ENCODE measurements at places on chromosomes 4 and X. TPM values are rescaled to one million over a fixed set of nuclear protein-coding genes. Genes with fewer than 3 reads are reported as not detected.

GRCh38 chrX:46218373-46218772 lies 326.8 kb downstream of the ZNF674 start:
- no peak for DNase-seq

DNA sequence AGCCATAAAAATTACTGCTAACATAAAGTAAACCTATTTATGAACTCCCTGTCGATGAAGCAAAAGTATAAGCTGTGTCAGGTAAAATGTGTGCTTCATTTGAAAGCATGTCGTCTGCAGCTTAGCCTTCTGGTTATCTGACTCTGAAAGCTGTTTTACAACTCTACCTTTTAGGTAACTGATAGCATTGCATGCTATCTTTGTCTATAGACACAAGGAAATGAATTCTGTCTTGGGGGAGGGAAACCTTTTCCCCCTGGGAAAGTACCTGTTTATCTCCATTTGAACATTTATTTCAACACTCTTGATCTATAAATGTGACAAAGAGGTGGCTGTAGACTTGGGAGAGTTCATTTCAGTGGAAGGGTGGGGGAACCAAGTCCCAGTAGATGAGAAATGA lies 51.4 kb downstream of the RAB40A start:
- no peak for DNase-seq

The SPACA5 gene
- 0.58 TPM for polyA plus RNA-seq

The ADH7 gene
- polyA plus RNA-seq: not detected

The WDR44 gene
- polyA plus RNA-seq: 14.7 TPM

GRCh38 chr4:77147079-77147782 lies 9.8 kb upstream of the CCNG2 start:
- no peak for DNase-seq

The MUC7 gene
- polyA plus RNA-seq: 0.08 TPM

The CFAP299 gene
- polyA plus RNA-seq: 1.00 TPM

DNA sequence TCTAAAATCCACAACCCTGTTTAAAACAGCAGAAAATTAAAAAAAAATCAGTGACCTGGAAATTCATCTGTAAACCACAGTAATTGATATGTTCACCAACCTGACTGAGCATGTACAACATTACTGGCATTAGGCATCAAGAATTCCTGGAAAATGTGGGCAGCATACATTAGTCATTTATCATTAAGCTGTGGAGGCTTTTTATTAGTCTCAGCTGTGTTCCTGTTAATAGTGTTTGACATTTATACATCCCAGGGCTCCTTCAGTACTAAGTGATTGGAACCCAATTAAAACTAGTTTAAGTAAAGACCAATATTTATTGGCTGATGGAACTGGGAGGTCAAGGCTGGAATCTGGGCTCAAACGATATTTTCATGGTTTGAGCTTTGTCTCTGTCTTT lies 227.3 kb upstream of the GIMD1 start:
- DNase-seq: no peak

The PDZD4 gene
- 8.5 TPM for polyA plus RNA-seq

The HOPX gene
- 12.4 TPM for polyA plus RNA-seq

The SSX1 gene
- not detected for polyA plus RNA-seq

GRCh38 chr4:10606483-10607155 lies 77.9 kb downstream of the CLNK start:
- no peak for DNase-seq

DNA sequence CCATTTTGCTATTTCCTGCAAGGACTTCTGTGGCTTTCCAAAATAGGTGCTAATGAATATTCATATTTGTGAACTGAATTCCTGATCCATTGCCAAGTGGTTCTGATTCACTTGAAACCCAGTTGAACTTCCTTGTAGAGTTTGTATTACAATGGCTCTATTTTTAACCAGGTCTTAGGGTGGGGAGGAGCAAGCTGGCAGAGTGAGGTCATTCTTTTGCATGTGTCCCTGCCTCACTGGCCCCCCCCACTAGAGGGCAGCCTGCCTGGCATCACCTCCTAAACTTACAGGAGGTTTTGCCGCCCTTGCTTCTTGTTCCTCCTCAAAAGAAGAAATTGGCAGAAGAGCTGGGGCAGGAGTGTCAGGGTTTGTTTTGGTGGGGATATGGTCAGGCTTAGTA lies 10.5 kb downstream of the PTTG2 start:
- DNase-seq: no peak

- no peak for DNase-seq
Measured at GRCh38 chr4:22414833-22415232, 101.0 kb downstream of the ADGRA3 start.

The FHDC1 gene
- 4.6 TPM for polyA plus RNA-seq

The ING2 gene
- polyA plus RNA-seq: 26.2 TPM

DNA sequence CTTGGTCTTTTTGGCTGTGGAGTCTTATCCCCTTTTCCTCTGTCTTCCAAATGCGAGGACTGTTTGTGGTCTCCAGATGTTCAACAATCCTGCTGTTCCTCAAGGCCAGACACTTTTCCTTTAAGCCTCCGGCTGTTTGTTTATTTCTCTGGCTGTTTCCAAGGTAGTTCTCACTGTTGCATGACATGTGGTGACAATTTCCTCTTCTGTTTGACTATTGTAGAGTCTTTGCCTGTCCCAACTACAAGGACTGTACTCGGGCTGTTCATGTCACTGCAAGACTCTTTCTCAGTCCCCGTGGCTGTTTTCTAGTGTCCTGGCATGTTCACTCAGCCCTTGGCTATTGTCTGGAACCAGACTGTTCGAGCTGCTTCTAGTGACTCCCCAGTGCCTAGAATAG lies 50.6 kb downstream of the ZNF157 start:
- no peak for DNase-seq

GRCh38 chr4:40305328-40306170 lies 29.6 kb upstream of the CHRNA9 start:
- DNase-seq: no peak

GRCh38 chr4:87011340-87012034 lies 76.7 kb downstream of the AFF1 start:
- no peak for DNase-seq

The RFC1 gene
- polyA plus RNA-seq: 91.5 TPM

The TCP11X2 gene
- polyA plus RNA-seq: 2.4 TPM

GRCh38 chrX:31268359-31268758 lies 196.5 kb upstream of the FTHL17 start:
- no peak for DNase-seq

- no peak for DNase-seq
Measured at GRCh38 chrX:12920990-12921389, 14.6 kb downstream of the TLR8 start.

DNA sequence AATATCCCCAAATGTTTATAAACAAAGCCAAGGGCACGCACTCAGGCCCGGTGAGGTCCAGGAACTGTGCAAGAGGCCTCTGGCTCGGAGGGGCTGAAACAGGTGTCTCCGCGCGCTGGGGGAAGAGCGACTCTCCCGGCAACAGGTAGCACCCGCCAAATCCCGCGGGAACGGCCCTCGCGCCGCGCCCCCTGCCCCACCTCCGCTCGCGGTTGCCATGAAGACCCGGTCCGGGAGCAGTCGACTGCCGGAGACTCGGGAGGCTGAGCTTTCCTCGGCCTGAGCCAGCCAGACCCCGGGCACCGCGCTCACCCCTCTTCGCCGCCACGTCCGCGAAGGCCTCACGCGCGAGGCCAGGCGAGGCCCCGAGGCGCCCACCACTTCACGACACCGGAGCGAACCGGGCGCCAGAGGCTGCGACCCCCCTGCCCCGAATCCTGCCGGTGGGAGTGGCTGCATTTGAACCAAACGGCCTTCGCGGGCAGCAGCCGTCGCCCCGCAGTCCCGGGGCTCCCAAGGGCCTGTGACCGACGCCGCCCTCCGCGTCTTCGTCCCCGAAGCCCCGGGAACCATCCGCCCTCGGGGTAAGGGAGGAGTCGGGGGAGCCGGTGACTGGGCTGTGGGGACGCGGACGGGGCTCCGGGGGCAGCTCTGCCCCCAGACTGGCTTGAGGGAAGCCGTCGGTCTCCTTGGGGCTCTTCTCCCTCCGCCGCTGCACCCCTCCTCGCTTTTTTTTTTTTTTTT lies at the start of gene NSUN7:
TSS of gene NSUN7 (plus strand) at position 239 of the 744 bp plus-strand sequence. CDS start 739 bp downstream, outside the sequence.
- peak; percentile 76 for DNase-seq

DNA sequence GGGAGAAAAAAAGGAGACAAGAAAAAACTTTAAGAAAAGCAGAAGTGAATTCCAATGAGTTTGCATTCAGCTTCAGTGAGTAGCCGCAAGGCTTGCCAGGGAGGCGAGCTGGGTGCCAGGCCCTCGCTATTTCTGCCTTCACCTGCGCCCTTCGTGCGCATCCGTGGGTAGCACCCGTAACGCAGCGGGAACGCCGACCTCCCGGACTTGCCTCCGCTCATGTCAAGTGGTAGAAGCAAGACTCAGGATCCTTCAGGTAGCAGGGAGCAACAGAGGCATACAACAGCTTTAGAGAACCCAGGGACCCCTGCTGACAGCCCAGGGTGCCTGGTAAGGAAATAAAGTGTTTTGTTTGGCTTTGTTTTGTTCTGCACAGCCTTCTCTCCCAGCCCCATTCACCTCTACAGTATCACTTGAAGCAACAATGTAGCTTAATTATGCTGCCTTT lies 140.0 kb upstream of the BCOR start:
- no peak for DNase-seq

DNA sequence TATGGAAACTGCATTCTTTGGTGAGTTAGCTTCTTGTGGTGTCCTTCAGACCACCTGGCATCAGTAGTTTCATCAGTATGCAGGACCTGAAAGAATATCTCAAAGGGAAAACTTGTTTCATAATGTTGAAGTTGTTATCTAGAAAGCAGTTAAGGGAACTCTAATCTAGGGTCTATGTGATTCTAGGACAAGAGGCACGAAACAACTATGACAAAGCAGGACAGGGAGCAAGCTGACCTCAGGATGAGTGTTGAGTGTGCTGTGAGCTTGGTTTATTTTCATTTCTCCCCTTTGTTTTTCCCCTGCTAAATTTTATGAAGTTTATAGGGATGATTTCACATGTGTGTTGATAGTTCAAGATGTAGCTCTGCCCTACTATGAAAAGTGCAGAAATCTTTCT lies 65.7 kb downstream of the MXRA5 start:
- DNase-seq: no peak

DNA sequence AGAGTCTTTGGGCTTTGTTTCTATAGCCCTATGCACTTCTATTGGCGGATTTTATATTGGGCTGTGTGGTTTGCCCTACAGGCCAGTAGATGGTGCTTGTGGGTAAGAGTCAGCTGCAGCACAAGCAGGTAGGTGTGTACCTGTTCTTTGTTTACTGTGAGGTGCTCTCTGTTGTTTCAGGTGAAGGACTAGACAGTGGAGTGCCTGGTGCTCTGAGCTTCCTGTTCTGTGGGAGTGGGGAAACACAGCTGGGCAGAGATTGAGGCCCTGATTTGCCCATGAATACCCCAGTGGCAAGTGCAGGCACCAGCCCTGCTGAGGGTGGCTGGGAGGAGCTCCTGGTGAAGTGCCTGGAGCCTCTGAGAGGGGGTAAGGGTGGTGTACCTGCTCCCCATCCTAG lies 26.3 kb upstream of the UCP1 start:
- no peak for DNase-seq

DNA sequence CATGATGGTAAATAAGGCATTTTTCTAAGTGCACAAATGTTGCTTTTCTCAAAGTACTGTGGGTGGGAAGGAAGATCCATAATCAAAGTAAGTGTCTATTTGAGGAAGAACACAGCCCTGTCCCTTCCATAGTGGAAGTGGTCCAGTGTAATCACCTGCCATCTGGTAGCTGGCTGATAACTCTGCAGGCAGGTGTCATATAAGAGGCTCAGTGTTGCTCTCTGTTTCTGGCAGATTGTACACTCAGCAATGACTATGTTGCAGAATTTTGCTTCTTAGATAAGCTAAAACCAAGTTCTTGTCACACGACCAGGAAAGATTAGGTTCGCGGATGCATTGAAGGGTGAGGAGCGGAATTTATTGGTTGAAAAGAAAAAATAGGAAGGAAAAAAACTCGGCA lies 20.9 kb downstream of the SAGE1 start:
- no peak for DNase-seq

DNA sequence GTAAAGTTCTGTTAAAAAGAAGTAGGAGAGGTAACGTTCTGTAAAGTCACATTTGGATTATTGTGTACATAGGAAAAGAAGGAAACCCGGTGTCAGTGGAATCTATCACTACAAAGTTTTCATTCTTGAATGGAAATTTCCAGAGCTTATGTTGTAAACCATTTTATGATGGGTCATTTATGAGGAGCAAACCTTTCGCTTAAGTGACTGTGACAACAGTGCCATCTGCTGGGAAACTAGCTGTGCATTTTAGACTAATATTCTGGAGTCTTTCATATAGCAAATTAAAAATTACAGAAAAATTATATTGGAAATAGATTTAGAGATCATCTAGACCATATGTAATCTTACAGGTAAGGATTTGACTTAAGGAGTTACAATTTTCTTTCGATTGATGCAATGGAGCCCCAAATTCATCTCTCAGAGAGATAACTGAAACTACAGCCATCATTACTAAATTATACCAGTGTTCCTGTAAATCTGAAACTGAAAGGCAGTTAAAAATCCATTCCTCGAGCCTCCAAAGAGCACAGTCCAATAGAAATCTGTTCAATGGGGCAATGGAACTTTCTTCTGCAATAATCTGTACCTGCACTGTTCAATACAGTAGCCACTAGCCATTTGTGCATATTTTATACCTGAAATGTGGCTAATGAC lies 26.9 kb downstream of the ASB9 start:
- DNase-seq: peak; percentile 28

DNA sequence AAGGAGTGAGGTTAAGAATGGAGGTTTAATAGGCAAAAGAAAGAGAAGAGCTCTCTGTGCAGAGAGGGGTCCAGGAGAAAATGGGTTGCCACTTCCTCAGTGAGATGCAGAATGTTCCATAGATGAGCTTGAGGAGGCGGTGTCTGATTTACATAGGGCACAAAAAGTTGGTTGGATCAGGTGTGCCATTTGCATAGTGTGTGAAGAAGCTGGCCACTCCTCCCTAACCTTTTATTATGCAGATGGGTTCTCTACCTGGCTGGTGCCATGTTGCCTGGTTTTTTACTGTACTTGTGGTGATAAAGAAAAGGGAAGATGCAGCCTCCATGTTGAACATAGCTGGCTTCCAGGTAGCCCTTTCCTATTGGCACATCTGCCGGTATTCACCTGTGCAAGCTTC lies 27.3 kb downstream of the SUPT20HL1 start:
- no peak for DNase-seq

DNA sequence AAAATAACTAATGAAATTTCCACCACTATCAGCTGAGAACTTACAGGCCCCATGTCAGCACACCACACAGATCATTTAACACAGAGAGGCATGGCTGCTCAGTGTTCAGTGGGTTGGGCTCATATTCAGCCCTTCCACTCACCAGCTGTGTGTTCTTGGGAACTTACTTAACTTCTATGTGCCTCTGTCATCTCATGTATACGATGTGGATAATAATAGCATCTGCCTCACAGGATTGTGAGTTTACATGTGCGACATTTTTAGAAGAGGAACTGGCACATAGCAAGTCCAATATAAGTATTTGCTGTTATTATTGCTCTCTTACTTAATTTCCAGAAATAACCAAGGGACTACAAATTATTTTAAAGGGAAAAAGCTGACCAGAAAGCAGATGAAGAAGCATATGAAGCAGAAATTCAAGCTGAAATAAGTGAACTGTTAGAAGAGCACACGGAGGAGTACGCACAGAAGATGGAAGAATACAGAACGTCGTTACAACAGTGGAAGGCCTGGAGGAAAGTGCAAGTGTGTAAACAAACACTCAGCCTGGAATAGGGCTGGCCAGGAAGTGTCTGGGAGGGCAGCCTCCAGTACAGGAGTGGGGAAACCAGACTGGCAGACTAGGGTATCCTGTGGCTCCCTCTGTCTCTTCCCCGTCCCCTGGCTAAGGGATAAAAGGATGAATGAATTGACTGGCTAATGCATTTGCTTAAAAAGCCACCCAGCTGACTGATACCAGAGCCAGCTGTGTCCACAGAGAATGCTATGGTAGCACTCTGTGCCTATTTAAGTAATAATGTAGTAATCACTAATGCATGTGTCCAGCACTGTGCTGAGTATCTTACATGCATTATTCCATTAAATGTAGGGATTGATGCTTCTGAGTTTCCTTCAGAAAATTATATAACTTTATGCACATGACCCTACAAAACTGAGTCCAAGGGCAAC lies 67.1 kb downstream of the CC2D2A start:
- no peak for DNase-seq
